ENCODE measurements at places on chromosomes 7 and 10.
A peak's percentile ranks its signal among the peaks of the same experiment; 100 is the strongest.

DNA sequence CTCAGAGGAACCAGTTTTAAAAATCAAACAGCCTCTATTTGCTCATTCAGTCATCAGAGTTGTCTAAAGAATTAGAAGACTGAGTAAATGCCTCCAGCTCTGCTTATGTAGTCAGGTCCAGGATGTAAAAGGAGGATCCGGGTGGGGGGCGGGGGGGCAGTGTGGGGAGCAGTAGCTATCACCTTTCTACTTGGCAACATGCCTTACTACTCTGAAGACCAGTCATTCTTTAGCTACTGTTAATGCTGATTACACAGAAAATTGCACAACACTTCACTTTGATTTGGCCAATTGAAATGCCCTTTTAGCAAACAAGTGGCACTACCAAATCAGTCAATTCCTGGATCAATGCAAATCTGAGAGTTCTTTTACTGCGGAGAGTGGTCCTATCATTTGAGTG lies 164.2 kb downstream of the NXPH1 start:
- no peak for DNase-seq

GRCh38 chr10:9097206-9097990 lies 1042.9 kb downstream of the GATA3 start:
- no peak for DNase-seq

GRCh38 chr7:140209866-140210609 lies 33.3 kb upstream of the KDM7A start:
- DNase-seq, result peak; percentile 89

GRCh38 chr7:90238583-90238982 lies 6.4 kb upstream of the CFAP69 start:
- no peak for DNase-seq

DNA sequence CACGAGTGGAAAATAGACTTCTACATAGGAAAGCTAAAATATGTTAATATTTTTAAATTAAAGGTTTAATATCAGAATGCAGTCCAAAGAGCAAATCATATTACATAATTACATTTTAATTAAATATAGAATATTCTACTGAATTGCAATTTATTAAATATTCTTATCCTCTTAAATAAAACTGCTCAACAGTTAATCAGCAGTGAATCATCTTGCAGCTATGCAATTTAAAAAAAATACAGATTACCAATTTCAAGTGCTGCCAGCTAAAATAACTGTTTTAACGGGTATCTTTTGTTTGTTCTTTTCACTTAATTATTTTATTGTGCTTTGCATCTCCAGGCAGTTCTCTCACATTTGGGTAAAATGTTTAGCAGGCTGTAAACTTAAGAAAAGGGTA lies 82.2 kb downstream of the ZNRF2 start:
- DNase-seq, result no peak

DNA sequence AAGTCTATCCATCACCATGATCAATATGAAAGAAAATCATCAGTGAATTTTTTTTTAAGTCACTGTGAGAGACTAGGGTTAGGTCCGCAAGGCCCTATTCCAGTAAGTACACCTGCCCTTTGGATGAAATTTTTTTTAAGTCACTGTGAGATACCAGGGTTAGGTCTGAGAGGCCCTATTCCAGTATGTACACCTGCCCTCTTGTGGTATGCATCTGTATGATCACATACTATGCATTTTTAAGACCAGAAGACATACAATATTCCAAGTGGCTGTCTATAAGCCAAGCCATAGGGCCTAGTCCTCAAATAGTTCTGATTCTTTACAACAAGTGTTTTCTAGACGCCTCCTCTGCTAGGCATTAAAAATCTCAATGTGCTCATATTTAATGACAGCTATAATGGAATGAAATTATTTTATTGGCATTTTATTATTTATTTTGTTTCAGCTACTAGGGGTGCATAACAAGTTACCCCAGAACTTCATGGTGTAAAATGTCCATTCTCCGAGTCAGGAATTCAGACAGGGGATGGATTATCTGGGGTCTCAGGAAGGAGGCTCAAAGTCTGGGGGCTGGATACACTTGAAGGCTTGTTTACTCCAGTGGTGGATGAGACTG lies 53.1 kb downstream of the TEX36 start:
- no peak for DNase-seq

DNA sequence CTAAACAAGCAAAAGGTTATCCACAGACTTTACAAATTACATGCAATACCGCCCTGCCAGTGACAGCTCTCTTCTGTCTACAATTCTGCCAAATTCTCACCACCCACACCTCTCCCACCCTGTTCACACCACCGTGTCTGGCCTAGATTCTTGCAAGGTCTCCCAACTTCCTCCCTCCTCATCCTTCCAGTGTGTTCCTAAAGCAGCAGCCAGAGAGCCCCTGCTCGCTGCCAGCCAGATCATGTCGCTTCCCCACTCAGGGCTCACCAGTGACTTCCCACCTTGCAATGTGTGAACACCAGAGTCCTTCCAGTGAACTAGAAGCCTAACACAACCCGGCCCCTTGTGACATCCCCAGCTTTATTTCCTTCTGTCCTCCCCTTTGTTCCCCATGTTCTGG lies 121.6 kb downstream of the HECW1 start:
- no peak for DNase-seq

DNA sequence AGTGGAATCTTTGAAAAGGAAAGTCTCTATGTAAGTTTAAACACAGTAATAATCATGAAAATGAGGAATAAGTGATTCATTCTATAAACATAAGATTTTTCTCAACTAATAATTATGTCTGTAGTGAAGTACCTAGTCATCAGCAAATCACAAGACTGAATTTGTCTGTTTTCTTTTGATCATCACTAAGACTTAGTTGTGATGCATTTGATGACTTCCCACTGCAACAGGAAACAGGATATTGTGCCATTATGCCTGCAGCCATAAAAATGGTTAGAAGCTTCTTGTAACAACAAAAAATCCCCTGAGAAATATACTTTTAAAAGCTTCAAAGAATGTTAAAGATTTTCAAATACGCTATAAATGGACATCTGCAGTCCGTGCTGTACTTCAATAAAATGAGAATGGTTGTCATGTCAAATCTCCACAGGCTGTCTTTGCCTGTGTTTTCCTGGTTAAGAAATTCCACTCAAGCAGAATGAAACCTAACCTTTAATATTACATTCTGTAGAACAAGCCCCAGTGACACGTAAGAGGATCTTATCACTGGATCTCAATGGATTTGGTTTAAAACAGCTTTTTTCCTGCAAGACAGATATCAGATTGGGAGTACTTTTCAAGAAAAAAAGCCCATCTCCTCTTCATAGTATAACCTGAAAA lies 1262.3 kb upstream of the PHF14 start:
- DNase-seq, result no peak

DNA sequence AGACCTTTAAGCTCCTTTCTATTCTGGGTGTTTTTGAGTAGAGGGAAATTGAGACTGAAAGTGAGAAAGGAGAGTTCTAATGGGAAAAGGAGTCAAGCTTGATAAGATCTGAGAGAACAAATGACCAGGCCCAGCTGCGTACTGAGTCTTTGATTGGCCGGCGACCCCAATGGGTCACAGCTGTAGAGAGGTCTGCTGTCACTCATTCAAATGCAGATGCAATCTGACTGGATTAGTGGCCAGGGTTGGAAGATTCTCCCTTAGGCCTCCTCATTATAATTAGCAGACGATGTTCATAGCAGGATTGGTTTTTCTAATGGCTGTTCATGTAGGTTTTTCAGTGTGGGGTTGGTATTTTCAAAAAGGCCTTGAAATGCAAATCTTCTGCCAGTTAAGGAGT lies 127.2 kb upstream of the SLC25A13 start:
- no peak for DNase-seq

DNA sequence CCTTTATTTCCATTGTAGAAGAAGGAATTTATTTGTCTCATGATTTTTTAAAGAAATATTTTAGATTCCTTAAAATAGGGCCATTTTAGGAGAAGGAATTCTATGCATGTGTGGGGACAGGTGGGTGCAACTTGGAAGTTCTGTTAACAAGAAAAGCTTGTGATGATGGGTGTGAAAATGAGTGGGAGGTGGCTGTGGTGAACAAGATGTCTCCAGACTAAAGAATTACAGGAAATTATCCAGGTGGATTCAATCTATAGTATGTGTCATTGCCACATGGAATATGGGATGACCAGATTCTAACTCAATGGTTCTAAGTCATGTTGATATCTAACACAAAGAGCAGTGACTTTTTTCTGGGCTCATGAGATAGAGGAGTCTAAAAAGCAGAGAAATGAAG lies 229.6 kb upstream of the IGFBP3 start:
- DNase-seq, result no peak

GRCh38 chr7:24854866-24855265 lies 97.6 kb upstream of the GSDME start:
- DNase-seq, result no peak

DNA sequence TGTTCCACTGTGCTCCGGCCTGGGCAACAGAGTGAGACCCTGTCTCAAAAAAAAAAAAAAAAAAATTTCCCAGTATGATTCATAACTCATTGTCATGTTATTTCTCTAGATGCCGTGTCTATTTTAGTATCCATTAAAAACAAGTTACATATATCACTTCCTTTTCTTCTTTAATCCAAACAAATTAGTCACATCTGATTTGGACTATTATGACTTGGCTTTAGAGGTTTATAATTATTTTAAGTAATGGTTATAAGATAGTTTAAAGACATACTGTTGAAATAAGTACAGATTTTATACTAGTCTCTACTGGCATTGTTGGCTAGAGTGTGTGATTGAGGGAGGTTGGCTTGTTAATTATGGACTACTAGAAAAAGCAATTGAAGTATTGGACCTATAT lies 53.3 kb downstream of the ZMYND11 start:
- DNase-seq, result no peak

- no peak for DNase-seq
These were observed 20.6 kb downstream of the SRRM3 start for GRCh38 chr7:76222333-76222732.

DNA sequence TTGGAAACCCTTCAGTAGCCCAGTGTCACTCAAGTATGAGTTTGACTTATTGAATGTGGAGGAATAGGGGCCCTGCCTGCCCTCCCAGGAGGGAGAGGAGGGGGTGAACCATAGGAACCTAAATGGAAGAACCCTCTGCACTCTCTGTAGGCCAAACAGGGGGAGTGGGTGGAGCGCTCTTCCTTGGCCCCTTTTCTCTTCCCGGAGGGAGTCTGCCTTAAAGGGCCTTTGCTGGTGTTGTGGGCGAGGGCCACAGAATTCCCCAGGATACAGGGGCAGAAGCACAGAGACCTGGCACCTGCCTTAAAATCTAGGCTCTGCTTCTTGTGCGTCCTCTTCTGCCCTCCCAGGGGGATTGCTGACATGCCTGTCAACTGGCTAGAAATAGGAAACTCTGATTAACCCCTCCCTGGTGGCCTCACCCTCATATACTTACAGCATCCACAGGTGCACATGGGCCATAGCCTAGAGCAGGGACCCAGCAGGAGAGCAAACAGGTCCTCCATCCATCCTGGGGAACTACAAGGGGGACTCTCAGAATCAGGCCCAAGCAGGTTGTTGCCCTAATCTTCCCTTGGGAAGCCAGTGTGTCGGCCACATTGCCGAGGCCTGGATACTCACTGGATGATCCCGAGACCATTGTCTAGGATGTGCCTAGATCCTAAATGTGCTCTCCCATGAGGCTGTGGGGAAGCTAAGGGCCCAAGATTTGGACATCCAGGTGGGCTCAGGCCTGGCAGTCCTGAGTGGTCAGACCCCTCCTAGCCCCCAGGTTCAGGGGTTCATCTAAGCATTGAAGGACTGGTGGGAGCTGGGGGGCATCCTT lies 3.4 kb downstream of the TRIM8 start:
- DNase-seq, result no peak

DNA sequence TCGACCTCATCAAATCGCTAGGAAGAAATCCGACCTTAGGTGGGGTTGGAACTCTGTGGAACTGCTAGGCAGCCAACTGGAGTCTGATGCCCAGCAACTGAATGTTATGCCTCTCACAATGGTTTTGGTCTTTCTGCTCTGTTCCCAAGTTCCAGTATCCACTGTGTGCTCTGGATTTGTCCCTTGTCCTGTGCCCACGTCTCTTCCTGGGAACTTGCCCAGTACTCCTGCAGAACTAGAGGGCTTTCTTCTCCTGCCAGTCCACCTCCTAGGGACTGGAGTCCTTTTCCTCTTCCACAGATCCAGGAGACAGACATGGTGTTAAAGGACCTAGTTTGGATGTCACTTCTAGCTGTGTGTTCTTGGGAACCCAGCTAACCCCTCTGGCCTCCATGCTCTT lies 26.6 kb downstream of the PRTFDC1 start:
- no peak for DNase-seq

GRCh38 chr10:34454590-34455261 lies 360.4 kb downstream of the PARD3 start:
- no peak for DNase-seq

DNA sequence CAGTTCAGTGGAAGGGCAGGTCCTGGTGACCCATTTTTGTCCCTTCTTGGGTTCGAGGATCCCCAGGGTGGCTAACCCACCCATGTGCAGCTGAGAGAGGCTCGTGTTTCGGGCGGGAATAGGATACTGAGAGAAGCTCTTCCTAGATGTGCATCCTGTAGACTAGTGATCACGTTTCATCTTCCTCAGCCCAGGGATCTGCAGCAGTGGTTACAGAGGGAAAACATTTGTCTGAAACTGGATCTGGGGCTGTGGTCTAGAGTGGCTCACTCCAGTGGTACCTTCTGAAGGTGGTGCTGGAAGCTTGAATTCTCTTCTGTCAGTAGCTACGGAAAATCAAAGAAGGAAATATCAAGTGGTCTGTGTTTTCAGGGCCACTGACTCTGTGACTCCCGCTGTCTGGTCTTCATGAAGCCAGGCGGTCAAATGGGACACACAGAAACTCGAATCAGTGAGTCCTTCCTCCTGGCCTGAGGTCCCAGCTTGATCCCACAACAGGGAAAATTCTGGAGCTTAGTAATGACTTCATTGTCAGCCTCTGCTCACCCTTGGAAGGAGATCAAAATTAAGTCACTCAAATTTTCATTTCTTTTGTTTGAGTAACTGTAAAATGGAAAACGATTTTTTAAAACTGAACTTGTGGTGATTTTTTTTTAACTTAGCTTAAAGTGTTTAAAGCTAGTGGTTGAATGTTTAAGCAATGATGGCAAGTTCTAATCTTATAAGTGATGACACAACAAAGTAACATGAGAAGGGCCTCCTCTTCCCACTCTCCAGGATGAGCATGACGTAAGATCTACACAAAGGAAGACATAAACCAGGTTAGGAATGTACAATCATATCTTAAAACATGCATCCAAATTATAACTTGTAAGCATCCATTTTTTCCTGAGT lies 469.3 kb upstream of the KLF6 start:
- no peak for DNase-seq

GRCh38 chr10:125201791-125202622 lies 41.6 kb upstream of the CTBP2 start:
- no peak for DNase-seq

DNA sequence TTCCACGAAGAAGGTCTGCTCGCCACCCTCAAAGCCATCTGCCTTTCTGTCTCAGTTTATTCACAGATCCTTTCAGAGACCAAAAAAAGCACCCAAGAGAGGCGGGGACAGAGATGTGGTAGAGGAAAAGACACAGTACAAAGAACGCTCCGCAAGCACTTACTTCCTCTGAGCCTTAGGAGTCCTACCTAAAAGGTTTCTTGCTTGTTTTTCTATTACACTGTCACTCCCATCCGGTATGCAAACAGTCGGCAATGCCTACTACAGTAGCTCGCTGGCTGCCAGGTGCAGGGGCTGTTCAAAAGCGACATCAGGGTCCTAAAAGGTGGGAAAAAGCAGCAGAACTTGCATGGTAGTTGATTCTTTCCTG lies 816 bp downstream of the TECPR1 start:
- no peak for DNase-seq

- DNase-seq, result peak; percentile 61
These were observed 60.8 kb downstream of the PTTG1IP2 start for GRCh38 chr7:90530263-90530662.

GRCh38 chr10:77801474-77802161 lies 124.9 kb downstream of the DLG5 start:
- DNase-seq, result no peak
